Stimulated activated CD8-positive, alpha-beta memory T cell treated with anti-CD3 and anti-CD28 coated beads, Interleukin-4, amount 100 ng/mL, for 1 hour (primary cell): ENCODE measurements at places on chromosomes 7 and 10.

- DNase-seq, result no peak
Measured at GRCh38 chr10:108902619-108903285, 1020.6 kb downstream of the XPNPEP1 start.

GRCh38 chr10:4234661-4235060 is 449.7 kb upstream of the KLF6 start:
- DNase-seq, result no peak

DNA sequence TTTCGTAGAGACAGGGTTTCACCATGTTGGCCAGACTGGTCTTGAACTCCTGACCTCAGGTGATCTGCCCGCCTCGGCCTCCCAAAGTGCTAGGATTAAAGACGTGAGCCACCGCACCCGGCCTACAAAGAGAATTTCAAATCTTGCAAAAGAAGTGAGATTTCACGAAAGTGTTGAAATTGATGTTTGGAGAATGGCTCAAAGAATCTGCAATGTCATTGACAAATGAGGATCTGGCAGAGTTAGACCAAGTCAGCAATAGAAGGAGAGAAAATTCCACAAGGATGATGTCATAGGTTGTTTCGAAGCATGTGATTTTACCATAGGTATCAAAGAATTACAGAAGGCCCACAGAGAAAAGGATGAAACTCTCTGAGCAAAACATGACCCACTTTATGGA is 71.7 kb downstream of the LYZL2 start:
- DNase-seq, result no peak

GRCh38 chr7:42493436-42494198 is 256.6 kb upstream of the GLI3 start:
- DNase-seq, result no peak

GRCh38 chr7:141698247-141699015 is 3.5 kb downstream of the DENND11 start:
- no peak for DNase-seq

DNA sequence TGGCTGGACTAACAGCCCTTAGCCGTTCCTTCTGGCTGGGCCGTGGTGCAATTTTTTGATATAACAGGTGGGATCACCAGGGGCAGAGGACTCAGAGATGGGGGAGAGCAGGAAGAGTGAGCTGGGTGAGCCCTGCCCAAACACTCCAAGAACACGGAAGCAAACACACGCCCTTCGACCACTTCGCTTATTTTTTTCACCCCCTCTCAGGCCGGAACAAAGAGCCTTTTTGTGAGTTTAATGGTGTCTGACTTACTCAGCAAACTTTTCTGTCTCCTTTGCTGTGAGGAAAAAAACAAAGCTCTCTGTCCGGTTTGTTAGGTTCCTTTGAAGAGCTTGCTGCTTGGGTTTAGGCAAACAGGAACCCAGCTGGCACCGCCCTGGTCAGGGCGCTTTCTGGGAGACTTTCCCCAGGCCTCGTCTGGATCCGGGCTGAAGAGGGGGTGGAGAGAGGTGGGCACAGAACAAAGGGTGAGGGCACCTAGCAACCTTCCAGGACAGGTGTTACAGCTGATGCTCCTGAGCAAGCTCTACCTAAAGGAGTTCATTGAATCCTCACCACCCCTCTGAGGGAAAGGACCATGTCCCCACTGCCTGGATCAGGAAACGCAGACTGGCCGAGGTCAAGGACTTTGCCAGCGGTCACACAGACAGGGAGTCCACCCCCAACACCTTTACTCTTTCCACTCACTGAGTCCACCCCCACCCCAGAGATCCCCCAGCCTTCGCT is 23.3 kb downstream of the CALML3 start:
- no peak for DNase-seq

DNA sequence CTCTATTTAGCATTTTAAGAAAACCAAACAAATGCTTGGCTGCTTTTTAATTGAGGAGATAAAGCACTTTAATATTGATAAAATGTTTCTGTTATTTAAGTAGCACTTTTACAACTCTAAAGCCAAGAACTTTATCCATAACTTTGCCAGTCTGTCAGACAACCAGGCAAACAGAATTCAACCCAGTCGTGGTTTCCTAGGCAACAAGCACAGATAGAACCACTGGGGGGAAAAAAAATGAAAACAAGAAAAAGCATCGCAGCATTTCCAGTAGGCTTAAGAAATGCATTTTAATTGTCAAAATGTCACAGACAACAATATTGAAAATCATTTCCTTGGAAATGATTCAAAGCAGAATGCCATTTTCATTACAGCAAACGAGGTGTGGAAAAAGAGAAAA is 323.4 kb downstream of the PARD3 start:
- DNase-seq, result no peak

- no peak for DNase-seq
Measured at GRCh38 chr7:47535035-47535703, 46.7 kb downstream of the TNS3 start.

DNA sequence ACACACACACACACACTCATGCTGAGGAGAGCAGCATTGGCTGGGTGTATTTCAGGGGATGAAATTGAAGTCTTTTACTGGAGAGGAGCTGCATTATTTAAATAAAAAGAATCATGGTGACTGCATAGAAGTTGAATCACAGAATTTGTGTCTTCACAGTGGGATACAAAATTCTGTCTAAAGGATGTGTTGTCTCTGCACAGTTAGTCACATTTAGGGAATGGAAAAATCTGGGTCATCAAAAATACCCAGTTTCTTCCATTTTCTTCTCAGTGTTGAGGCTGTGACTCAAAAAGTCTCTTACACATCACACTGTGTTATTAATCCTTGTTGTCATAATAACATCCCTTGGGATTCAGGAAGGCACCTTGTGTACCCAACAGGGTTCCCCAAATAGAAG is 10.9 kb downstream of the PAPSS2 start:
- no peak for DNase-seq

DNA sequence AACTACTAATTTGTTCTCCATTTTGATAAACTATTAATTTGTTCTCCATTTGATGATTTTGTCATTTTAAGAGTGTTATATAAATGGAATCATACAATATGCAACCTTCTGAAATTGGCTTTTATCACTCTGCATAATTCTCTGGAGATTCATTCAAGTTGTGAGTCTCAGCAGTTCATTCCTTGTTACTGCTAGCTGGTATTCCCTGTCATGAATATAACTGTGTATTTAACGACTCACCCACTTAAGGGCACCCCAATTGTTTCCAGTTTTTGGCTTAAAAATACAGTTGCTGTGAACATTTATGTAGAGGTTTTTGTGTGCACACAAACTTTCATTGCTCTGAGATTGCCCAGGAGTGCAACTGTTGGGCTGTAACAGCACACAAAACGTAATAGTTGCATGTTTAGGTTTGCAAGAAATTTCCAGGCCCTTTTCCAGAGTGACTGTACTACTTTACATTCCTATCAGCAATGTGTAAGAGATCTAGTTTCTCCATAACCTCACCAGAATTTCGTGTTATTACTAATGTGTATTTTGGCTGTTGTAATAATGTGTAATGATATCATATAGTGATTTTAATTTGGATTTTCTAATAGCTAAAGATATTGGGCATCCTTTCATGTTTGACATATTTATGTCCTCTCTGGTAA is 153.2 kb upstream of the ADCY1 start:
- no peak for DNase-seq

- DNase-seq, result no peak
Measured at GRCh38 chr10:15120523-15120922, 23.4 kb downstream of the RPP38 start.

GRCh38 chr10:77416311-77417135 is 221.1 kb downstream of the KCNMA1 start:
- no peak for DNase-seq

- no peak for DNase-seq
Measured at GRCh38 chr10:100489396-100489795, 26.6 kb downstream of the WNT8B start.

- no peak for DNase-seq
Measured at GRCh38 chr7:66099551-66100407, 14.9 kb upstream of the CRCP start.

DNA sequence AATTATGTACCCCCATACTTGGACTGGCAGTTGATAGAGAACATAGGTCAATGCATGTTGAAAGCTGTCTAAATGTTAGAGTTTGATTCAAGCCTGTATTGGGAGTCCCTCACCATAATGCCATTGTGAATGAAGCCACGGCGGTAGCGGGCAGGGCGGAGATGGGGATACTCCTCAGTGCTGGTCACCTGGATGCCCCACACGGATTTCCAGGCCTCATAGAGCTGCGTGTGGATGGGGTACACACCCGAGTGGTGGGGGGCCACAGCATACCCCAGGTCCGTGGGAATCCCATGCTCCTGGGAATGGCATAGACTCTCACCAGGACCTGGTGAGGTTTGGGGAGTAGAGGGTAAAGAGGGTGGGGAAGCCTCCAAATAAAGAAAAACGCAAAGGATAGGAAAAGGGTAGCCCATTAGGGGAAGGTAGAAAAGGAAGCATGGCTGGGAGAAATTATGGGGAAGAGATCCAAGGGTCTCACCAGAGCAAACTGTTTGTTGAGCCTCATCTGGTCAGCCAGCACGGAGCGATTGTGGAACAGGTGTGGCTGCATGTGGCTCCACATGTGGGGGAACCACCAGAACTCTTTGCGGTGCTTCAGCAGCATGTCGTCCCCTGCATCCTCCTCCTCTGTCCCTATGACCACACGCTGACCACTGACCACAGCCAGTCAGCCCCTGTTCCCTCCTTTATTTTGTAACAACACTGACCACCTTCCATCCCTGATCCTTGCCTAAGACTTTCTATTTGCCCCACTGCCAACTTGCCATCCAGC is 5.0 kb downstream of the NDST2 start:
- no peak for DNase-seq

DNA sequence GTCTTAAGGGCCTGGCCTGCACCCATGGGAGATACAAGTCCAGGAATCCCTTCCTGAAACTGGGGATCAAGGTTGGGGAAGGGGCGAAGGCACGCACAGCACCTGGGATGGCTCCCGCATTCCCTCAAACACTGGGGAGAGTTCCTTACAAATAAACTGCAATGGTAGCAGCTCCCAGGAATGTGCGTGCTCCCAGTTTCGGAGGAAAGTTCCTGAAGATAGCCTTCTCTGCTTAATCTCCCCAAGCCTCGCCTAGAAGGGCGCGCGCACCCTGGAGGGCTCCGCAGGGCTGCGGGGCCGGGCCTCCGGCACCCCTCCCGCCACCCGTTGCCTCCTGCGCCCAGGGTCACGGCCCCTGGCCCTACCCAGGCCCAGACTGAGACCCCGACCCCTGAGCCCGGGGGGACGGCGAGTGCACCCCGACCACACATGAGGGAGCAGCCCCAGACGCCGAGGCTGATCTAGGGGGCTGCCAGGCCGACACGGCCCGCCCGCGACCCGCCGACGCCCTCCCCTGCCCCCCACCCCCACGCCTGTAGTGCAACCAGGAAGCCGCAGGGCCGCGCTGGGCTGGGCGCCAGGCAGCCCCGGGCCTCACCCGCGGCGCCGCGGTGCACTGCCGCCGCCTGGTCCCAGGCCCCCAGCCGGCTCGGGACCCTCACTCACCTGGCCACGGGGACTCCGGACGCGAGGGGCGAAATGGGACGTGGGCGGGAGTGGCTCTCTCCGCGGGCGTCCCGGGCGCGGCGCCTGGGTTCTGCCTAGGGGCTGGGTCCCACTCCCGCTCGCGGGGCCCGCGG is 460 bp downstream of the ANXA11 start:
- DNase-seq, result no peak

DNA sequence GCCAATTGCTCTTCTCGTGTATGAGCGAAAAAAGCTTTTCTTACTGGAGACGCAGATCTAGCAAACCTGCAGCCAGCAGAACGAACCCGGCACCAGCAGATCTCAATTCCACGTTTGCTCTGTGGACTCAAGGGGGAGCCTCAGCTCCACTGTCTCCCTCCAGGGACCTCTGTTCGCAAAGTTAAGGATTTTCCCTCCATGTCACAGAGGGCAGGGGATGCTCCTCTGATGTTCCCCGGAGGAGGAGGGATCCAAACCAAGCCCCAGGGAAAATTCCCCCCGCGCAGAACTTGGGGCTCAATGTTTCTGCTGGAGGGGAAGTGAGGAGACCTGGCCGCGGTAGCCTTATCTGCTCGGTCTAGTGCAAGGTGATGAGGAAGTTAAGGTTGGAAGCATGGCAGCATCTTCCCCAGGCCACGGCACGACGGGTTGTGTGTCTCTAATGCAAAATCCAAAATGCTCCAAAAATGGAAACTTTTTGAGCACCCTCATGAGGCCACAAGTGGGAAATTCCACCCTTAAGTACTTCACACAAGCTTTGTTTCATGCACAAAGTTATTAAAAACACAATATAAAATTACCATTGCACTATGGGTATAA is 9.0 kb downstream of the IQCE start:
- DNase-seq, result no peak

DNA sequence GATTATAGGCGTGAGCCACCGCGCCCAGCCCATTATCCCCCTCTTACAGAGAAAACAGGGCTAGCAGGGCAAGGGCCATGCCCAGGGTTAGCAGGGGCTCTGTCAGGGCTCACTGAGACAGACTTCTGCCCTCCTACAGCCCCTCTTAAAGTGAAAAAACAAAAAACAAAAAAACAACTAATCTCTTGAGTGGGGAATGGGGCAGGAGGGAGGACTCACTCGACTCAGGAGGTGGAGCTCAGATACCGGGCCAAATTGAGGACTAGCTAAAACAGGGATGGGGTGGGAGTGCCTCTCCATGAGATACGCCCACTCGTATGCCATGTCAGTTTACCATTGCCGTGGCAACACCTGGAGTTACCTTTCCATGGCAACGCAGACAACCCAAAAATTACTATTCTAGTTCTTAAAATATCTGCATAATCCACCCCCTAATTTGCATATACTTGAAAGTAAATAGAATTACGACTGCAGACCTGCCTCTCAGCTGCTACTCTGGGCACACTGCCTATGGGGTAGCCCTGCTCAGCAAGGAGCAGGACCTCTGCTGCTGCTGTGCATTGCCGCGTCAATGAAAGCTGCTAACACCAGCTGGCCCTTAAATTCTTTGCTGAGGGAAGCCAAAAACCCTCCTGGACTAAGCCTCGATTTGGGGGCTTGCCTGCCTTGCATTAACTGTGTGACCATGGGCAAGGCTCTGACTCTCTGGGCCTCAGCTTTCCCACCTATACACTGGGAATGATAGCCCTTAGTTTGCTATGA is 13.4 kb downstream of the SSC4D start:
- no peak for DNase-seq

DNA sequence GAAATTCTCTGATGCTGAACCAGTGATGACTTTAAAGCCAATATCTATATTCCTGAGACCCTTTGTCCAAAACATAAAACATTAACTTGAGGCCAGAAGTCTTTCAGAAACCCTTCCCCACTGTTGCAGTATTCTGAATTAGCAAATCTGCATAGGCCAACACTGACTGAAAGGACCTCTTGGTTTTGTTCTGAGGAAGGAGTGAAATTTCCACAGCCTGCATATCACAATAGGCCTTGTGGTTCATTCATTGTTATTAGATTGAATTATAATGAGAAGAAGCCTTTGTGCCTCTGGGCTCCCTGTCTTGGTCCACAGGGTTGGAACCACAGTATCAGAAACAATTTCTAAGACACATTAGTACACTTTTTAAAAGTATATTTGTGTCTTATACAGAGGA is 90.3 kb downstream of the CCNY start:
- no peak for DNase-seq

DNA sequence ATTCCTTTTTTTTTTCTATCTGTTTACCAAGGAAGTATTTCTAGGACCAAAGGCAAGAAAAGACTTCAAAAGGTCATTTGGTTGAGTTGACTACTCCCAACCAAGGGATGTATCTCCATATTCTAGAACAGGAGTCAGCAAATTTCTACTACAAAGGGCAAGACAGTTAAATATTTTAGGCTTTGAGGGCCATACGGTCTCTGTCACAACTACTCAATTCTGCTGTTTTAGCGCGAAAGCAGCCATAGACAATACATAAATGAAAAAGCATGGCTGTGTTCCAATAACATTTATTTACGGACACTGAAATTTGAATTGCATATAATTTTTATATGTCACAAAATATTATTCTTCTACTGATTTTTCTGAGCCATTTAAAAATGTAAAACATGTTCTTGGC is 8.5 kb upstream of the ARID5B start:
- no peak for DNase-seq
